ENCODE measurements at places on chromosomes 7 and 10.

GRCh38 chr7:74441801-74442200 is 11.9 kb upstream of the GTF2IRD1 start:
- DNase-seq = no peak

DNA sequence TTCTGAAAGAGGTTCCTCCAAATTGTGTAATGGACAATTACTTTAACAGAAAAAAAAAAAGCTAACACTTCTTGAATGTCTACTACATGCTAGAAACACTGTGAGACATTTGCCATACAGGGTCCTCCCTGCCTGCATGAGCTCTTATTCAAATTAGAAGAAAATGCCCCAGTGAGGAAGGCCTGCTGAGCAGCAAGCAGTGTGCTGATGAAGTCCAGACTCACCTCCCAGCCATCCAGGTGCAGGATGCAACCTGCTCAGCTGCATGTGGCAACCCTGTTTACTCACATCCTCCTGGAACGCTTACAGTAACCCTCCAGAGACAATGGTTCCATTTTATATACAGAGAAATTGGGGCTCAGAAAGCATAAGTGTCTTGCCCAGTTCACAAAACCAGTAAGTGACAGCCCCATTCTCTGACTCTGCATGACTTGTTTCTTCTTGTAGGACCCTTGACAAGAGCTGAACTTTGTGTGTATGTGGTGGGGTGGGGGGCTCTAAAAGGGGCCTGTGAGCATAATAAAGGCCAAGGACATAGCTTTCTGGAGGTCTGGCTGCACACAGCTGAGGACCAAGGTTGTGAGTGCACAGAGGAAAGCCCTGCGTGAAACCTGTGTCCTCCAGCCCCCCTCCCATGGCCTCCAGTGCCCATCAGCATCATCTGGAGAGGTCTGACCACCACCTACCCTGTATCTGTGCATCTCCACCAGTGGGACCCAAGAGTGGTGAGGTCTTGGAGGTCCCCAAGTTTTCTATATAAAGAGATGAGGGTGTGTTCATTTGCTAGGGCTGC is 387.8 kb downstream of the GRID1 start:
- DNase-seq = no peak

- no peak for DNase-seq
Measured at GRCh38 chr7:55639640-55640039, 67.3 kb upstream of the VOPP1 start.

DNA sequence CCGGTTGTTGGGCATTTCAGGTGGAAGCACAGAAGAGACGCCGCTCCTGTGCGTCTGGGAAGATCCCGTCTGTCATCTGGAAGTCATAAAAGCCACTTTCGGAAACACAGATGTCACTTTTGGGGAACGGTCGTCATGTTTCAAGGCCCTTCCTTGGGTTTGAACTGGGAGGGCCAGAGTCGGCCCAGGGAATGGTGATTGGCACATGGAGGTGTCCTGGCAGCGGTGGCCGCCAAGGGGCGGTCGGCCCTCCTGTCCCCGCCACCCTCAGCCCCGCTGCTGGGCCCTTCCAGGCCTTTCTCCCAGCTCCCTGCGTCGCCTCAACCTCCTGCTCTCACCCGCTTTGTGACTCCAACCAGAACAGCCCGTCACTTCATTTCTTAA is 115.2 kb upstream of the SFMBT2 start:
- no peak for DNase-seq

GRCh38 chr7:29204491-29205272 is 10.1 kb downstream of the CHN2 start:
- DNase-seq = no peak

GRCh38 chr10:3868271-3868664 is 83.3 kb upstream of the KLF6 start:
- DNase-seq = no peak

- peak; percentile 53 for DNase-seq
Measured at GRCh38 chr10:79374312-79375191, 27.3 kb downstream of the PPIF start.

- DNase-seq = no peak
Measured at GRCh38 chr7:105672801-105673200, 91.5 kb upstream of the EFCAB10 start.

DNA sequence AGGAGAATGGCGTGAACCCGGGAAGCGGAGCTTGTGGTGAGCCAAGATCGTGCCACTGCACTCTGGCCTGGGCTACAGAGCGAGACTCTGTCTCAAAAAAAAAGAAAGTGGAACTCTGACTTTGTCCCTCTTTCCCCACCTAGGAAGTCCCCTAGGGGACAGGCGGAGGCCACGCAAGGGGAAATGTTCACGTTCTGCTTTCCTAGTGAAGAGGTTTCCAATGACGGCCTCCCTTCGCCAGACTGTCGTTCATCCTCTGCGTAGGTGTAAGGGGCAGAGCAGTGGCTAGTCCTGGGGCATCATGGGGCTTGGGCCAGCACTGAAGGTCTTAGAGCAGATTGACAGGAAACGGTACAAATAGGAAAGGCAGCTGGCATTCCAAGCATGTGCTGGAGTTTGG is 30.6 kb downstream of the SUFU start:
- no peak for DNase-seq

GRCh38 chr7:130430841-130431666 is 9.8 kb downstream of the CEP41 start:
- no peak for DNase-seq

- DNase-seq = no peak
Measured at GRCh38 chr10:5809527-5810154, 3.6 kb downstream of the GDI2 start.

- DNase-seq = no peak
Measured at GRCh38 chr10:89301232-89301631, 614 bp upstream of the IFIT2 start.

DNA sequence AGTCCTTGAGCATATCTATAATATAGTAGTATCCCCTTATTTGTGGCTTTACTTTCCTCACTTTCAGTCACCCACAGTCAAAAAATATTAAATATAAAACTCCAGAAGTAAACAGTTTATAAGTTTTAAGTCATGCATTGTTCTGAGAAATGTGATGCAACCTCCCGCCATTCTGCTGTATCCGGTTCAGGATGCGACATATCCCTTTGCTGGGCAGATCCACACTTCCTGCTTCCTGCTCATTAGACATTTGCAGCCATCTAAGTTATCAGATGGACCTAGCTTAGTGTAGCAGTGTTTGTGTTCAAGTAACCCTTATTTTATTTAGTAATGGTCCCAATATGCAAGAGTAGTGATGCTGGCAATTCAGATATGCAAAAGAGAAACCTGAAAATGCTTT is 38.9 kb upstream of the BMS1 start:
- DNase-seq = no peak
